ENCODE measurements at places on chromosomes 2 and 18.

DNA sequence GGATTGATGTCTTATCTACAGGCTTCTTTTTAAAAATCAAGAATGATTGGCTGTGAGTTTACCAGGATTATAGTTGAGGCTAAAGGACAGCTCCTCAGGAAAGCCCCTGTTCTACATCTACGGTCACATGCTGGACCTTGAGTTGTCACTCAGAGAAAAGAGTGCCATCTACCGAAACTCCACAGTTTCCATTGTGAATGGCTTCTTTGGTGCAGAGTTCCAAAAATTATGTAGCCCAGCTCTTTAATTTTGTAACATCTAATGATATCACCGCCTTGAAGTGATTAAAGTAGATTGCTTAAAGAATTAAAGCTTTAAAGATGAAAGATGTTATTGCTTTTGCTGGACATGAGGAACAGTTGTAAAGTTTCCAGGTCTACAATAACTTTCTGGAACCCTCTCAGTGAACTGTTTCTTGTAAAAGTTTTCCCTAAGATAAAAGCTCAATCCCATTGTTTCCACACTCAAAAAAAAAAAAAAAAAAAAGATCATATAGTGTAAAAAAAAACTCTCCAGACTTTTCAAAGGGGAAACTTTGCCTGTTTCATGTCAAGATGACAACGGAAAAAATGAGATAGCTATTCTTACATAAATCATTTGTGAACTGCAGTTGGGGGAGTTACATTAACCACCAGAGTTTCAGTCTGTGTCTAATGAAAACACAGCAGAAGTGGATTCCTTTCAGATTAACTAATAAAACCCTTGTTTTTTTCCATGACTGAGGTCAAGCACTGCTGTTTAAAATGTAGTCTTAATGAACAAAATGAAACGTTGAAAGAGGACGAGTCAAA lies 4.3 kb downstream of the COL3A1 start:
- no peak for DNase-seq

DNA sequence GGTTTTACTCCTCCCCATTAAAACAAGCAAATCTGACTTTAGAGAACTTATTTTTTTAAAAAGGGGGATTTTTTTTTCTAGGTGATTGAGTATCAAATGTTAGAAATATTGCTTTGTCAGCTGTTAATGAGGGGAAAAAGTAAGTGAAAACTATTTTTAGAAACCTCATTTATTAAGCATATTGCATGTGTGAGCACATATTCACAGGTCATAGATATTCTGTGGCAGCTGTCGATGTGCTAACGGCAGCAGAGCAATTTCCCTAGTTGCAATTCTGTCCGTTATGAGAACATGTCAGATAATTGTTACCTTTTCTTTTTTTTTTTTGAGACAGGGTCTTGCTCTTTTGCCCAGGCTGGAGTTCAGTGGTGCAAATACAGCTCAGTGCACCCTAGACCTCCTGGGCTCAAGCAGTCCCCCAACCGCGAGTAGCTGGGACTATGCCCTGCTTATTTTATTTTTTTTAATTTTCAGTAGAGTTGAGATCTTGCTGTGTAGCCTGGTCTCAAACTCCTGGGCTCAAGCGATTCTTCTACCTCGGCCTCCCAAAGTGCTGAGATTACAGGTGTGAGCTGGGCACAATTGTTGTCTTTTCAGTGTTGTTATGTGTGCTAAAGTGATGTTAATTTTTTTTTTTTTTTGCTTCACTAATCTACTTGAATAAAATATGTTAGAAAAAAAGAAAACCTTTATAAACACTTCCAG lies 69.8 kb downstream of the MTA3 start:
- no peak for DNase-seq

DNA sequence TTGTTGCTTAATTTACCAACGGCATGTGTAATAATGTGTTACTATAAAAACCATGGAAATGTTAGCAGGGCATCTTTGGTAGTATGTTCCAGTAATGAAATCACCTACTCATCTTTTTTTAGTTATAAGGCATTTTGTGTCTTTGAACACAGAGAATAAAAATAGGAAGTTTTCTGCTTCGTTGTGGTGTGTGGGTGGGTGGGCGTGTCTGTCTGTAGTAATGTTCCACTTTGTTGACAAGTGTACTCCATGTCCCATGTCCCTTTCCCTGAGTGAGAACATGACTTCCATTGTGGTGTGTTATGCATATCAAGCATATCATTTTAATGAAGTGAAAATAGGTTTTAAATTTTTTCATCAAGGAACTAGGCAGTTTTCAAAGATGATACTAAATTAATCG lies 149.3 kb downstream of the VWC2L start:
- DNase-seq = no peak

DNA sequence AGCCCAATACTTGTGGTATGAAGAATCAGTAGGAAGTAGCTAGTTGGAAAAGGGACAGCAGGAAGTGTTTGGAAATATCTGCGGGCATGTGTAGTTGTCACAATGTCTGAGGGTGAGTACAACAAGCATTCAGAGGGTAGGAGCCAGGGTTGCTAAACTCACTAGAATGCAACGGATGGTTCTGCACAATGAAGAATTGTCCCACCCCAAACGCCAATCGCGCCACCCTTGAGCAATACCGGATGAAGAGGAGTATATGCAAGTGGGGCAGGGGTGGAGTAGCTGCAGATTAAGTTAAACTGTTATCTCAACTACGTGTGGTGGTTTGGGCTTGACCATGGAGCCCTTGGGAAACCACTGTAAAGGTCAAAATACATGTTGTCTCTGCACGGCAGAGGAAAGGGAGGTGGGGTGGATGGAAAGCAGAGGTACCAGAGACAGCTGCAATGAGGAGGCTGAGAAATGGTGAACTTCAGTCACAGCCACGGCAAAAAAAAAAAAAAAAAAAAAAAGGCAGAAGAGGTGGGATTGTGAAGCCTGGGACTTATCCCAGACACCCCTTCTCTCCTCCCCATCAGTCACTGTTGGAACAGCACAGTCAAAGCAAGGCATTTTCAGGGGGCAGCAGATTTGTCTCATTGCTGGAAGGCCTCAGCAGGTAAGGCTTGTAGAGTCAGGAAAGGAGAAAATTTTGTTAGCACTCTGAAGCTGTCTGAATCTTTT lies 5.2 kb downstream of the CCL20 start:
- DNase-seq = no peak

DNA sequence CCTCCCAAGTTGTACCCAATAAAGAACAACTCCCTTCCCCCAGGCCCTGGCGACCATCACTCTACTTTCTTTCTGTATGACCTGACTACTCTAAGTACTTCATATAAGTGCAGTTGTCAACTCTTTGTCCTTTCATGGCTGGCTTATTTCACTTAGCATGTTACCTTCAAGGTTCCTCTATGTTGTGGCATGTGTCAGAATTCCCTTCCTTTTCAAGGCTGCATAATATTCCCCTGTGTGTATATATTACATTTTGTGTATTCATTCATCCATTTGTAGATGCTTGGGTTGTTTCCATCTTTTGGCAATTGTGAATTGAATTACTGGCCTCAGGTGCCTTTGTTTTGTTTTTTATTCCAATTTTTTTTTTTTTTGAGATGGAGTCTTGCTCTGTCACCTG lies 181.9 kb upstream of the RAB12 start:
- DNase-seq = no peak
